ENCODE measurements at places on chromosomes 2 and 18. TPM values are rescaled to one million over a fixed set of nuclear protein-coding genes. Genes with fewer than 3 reads are reported as not detected.
A peak's percentile ranks its signal among the peaks of the same experiment; 100 is the strongest.

DNA sequence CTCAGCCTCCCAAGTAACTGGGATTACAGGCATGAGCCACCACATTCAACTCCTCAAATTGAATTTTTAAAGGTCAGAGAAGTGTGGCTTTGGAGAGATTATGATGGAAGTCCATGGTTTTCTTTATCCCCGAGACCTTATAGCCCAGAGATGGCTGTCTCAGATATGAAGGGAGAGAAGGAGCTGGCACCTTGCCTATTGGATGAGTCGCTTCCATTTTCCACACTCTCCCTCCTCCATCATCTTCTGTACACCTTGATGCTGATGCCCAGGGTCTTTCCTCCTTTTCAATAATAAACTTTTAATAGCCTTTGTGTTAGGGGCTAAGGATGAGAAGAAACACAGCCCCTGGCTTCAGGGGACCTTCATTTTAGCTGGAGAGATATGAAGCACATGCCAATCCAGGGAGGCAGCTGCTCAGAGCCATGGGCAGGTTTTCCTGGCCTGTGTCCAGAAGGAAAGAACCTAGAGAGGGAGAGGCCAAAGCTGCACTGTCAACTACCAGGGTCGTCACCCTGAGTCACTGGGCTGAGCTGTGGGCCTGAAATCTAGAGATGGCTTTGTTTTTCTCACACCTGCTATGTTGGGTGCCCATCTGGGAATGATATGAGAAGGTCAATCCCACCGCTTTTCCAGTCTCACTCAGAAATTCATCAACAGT is 146.0 kb upstream of the SERTAD2 start:
- peak; percentile 13 for DNase-seq

DNA sequence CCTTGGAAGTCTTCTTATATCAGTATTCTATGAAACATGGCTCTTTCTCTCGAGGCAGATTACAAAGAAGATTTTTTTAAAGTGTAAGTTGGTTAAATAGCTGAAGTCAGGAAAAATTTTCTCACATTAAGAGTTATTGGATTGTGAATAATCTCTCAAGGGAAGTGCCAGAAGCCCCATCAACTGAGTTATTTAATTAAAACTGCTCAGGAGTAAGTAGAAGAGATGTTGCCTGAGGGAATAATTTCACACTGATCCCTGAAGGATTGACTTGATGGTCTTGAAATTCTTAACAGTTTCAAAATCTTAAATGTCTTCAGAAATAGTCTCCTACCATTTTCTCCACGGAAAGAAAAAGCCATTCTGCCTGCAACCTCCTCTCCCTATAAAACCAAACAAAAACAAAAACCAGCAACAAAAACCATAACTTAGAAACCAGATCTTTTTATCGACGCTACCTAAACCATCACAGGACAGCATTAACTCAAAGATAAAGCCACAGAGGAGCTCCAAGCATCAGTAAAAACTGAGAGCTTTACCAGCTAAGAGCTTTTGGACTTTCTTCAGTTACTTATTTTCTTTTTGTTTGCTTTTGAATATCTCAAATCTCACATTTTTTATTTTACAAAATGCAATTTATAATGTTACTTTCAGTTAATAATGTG is 12.9 kb downstream of the CD226 start:
- no peak for DNase-seq

GRCh38 chr2:11270891-11271290 is 73.5 kb downstream of the ROCK2 start:
- DNase-seq = peak; percentile 92

- peak; percentile 72 for DNase-seq
These were observed 200.4 kb downstream of the MREG start for GRCh38 chr2:215812966-215813365.

Gene SERPINB7
- 100 TPM for total RNA-seq

Gene SIX3
- not detected for total RNA-seq

Gene CROCC2
- not detected for total RNA-seq

All from IMR-90 (cell line).